Activated naive CD4-positive, alpha-beta T cell treated with Interleukin-2 at 50 U/mL for 16 hours (primary cell): ENCODE measurements at places on chromosomes 7 and 10.

DNA sequence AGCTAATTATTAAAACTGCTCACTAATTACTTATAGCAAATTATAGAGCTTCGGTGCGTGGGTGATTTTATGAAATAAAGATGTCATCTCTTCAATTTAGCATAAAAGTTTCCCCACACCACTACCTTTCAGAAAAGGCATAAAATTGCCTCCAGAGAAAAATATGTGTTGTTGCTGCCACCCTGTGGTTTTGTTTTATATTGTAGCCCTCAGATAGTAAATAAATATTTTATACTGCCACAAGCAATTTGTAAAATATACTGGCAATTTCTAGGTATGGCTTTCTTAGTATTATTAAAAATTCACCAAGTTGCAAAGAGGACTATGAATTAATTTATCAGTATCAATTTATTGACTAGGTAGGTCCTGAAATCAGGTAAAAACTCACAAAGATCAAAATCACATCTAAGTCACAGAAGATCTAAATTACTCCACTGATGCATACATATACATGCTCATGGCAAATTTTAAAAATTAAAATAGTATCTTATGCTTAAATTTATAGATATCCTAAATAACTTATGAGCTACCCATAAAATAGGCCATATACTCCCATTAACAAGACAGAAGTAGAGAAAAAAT, 26.5 kb downstream of the ASNS start:
- no peak for DNase-seq

DNA sequence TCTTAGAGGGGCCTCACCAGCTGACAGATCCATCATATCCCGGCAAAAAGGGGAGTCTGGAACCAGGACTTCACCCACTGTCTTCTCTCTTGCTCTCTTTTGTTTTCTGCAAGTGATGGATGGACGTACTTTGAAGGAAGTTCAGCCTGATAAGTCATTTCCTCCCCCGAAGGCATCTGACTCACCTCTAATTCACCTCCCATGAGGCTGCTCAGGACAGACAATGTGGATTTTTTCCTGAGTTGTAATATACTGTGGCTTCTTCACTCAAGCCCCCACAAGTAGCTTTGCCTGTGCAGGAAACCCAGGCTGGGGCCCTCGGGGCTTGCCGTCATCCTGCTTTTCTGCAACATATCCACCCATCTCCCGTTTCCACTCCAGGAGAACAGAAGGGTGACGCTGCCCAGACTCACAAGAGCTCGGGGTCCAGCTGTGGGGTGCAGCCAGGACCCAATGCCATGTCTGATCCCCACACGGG, 70.4 kb downstream of the ASB13 start:
- DNase-seq = no peak

GRCh38 chr10:34884272-34884952, 69.3 kb upstream of the PARD3 start:
- DNase-seq = no peak

DNA sequence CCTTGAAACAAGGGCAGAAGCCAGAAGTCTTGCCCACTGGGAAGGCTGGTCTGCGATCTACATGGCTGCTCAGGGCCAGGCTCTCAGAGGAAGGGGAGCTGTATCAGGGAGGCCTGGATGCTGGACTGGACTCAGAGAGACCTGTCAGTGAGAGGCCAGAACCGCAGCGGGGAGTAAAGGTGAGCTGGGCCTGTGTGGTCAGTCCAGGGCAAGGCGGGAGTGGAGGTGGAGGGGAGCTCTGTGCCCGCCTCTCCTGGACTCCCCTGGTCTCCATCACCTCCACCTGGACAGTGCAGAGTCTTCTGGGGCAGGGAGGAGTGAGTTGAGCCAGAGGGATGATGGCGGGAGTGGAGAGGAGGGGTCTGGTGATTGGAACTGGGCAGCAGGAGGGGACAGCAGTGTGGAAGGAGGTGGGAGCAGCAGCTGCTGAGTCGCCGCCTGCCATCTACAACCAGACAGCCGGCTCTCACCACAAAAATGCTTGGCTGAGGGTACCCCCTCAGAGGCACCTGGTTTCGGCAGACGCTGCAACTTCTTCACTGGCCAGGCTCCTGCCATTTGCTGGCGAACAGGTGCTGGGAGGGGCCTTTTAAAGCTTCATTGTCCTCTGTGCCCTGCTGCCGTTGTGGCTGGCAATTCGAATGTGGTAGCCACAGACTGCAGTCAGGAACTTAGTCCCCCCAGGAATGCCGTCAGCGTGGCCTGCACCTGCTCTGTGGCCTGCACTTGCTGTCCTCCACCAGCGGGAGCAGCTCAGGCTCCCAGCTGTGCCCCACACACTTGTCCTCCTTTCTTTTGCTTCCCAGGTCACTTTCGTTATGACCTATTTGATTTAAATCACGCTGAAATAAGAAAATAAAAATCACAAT, 3.5 kb downstream of the RASSF4 start:
- DNase-seq = no peak

- DNase-seq = no peak
Measured at GRCh38 chr10:11719496-11720259, 22.5 kb upstream of the ECHDC3 start.

GRCh38 chr10:122239578-122240257, 31.4 kb upstream of the BTBD16 start:
- DNase-seq = no peak
